ENCODE measurements at places on chromosomes 12 and 14. TPM values are rescaled to one million over a fixed set of nuclear protein-coding genes. Genes with fewer than 3 reads are reported as not detected.

GRCh38 chr12:56198836-56199235 is 9.6 kb upstream of the SMARCC2 start:
- H3K27ac ChIP-seq, result no peak overlapping the region
- peak; percentile 18 for DNase-seq
- H3K4me1 ChIP-seq, result peaks cover 4% of the 10 kb centered on the region
- no peaks in the 10 kb centered on the region for H3K27me3 ChIP-seq
- no peak overlapping the region for H3K4me3 ChIP-seq
- H3K36me3 ChIP-seq, result no peaks in the 10 kb centered on the region

GRCh38 chr14:91143862-91144261 is 30.0 kb downstream of the DGLUCY start:
- peaks cover 8% of the 10 kb centered on the region for H3K27me3 ChIP-seq
- peaks cover 7% of the 10 kb centered on the region for H3K36me3 ChIP-seq
- H3K4me1 ChIP-seq, result peaks cover 7% of the 10 kb centered on the region
- H3K27ac ChIP-seq, result no peak overlapping the region
- DNase-seq, result no peak
- H3K4me3 ChIP-seq, result no peak overlapping the region

- H3K27ac ChIP-seq, result peak within 1 kb of the TSS; percentile 54
- H3K36me3 ChIP-seq, result no peaks in the 10 kb centered on the region
- peak; percentile 80 for DNase-seq
- H3K4me3 ChIP-seq, result peak within 1 kb of the TSS; percentile 86
Measured at GRCh38 chr14:69191340-69192111, at the start of gene EXD2. Gene EXD2, plus strand, starts transcription at chr14:69191498. Its CDS starts 17,973 bp downstream, at chr14:69209471.

DNA sequence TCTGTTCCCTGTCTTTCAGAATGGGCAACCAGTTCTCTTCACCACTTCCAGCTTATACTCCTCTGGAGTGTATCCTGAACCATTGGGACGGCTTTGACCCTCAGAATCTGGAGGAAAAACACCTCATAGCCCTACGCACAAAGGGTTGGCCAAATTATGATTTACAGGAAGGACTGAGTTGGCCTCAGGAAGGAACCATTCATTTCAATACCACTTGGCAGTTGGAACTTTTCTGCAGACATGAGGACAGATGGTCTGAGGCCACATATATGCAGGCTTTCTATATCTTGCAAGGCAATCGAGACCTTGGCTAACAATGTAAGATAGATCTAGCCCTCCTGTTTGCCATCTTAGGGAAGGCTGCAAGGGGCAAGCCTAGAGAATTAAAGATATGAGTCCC is 24.0 kb downstream of the CLECL1 start:
- no peak overlapping the region for H3K27ac ChIP-seq
- H3K27me3 ChIP-seq, result no peaks in the 10 kb centered on the region
- no peaks in the 10 kb centered on the region for H3K36me3 ChIP-seq
- H3K4me1 ChIP-seq, result no peaks in the 10 kb centered on the region
- no peak overlapping the region for H3K4me3 ChIP-seq

DNA sequence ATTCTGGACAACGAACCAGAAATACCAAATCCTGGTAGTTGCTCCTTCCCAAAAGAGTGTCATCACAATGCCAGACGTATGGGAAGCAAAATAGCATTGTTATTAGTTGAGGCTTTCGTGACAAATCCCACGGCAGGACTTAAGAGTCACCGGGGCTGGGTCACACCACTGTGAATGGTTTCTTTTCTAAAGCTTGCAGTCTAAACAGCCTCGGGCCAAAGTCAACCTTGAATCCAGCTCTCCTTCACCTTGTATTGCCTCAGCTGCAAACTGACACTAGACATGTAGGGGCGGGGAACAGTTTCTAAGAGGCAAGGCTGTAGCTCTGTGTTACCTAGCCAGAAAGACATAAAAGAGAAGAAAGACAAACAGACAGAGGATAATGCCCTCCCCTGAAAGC is 734.8 kb downstream of the MED13L start:
- no peaks in the 10 kb centered on the region for H3K36me3 ChIP-seq
- DNase-seq, result no peak
- H3K27me3 ChIP-seq, result no peaks in the 10 kb centered on the region
- no peaks in the 10 kb centered on the region for H3K4me1 ChIP-seq

KRT82 gene
- not detected for total RNA-seq

C14orf39 gene
- total RNA-seq, result 0.36 TPM

GRCh38 chr12:11577658-11578260 is 71.7 kb upstream of the ETV6 start:
- H3K4me3 ChIP-seq, result no peak overlapping the region
- no peak overlapping the region for H3K27ac ChIP-seq
- peaks cover 3% of the 10 kb centered on the region for H3K27me3 ChIP-seq
- H3K36me3 ChIP-seq, result no peaks in the 10 kb centered on the region
- DNase-seq, result peak; percentile 37
- peaks cover 9% of the 10 kb centered on the region for H3K4me1 ChIP-seq

GRCh38 chr12:51511546-51512260 is 79.3 kb upstream of the SCN8A start:
- no peaks in the 10 kb centered on the region for H3K4me1 ChIP-seq
- no peak for DNase-seq
- no peak overlapping the region for H3K4me3 ChIP-seq

- no peaks in the 10 kb centered on the region for H3K27me3 ChIP-seq
- H3K27ac ChIP-seq, result no peak overlapping the region
- H3K4me3 ChIP-seq, result no peak overlapping the region
Measured at GRCh38 chr12:106960443-106960842, 4.7 kb downstream of the TMEM263 start.

AJUBA gene
- 67.6 TPM for total RNA-seq

DNA sequence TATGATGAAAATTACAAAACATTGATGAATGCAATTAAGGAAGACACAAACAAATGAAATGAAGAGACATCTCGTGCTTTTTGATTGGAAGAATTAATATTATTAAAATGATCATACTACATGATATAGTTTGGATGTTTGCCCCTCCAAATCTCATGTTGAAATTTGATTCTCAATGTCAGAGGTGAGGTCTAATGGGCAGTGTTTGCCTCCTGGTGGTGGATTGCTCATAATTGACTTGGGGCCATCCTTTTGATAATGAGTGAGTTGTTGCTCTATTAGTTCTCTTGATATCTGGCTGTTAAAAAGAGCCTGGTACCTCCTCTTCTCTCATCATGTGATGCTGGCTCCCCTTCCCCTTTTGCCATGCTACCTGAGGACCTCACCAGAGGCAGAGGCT is 56.7 kb downstream of the CD163L1 start:
- H3K4me1 ChIP-seq, result no peaks in the 10 kb centered on the region
- no peaks in the 10 kb centered on the region for H3K27me3 ChIP-seq
- H3K4me3 ChIP-seq, result no peak overlapping the region

All from IMR-90 (cell line).